ENCODE measurements at places on chromosomes 5 and 9. TPM values are rescaled to one million over a fixed set of nuclear protein-coding genes. Genes with fewer than 3 reads are reported as not detected.

GRCh38 chr5:170439223-170439943 lies 50.2 kb upstream of the KCNMB1 start:
- no peak for DNase-seq

GRCh38 chr5:57181154-57181553 lies 7.3 kb downstream of the GPBP1 start:
- DNase-seq: no peak

- DNase-seq: no peak
Measured at GRCh38 chr5:170307575-170308465, 10.2 kb upstream of the LCP2 start.

DNA sequence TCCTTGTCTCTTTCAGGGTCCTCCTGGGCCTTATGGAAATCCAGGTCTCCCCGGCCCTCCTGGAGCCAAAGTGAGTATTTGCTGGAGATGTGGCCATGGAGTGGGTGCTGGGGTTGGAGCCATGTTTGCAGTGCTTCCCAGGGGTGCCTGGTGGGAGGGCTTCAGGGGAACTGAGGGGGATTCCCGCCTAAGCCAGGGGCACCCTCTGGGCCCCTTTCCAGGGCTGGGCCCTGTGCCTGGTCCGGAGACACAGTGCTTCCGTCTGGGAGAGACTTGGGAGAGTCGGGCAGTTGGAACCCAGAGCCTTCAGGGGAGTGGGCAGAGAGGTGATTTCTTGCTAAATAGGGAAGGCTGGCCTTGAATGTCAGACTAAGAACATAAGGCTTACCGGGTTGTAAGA lies 27.7 kb downstream of the COL27A1 start:
- no peak for DNase-seq

- DNase-seq: no peak
Measured at GRCh38 chr9:126880947-126881332, 20.5 kb downstream of the ZBTB34 start.

DNA sequence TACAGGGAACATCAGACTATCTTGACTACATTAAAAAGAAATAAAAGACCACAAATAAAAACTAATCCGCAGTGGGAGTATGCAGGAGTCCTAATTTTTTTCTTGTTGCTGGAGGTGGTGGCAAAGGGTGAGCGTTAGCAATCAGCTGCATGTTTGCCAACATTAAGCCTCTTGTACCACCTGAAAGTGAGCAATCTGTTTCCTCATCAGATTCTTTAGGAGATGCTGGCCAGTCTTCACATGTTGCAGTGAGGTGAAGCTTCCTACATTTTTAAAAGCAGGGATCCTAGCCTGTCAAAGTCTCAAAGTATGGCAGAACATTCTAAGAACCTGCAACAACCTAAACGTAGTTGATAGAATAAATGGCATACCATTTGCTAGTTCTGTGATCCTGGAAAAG lies 162.2 kb upstream of the MEF2C start:
- no peak for DNase-seq

DNA sequence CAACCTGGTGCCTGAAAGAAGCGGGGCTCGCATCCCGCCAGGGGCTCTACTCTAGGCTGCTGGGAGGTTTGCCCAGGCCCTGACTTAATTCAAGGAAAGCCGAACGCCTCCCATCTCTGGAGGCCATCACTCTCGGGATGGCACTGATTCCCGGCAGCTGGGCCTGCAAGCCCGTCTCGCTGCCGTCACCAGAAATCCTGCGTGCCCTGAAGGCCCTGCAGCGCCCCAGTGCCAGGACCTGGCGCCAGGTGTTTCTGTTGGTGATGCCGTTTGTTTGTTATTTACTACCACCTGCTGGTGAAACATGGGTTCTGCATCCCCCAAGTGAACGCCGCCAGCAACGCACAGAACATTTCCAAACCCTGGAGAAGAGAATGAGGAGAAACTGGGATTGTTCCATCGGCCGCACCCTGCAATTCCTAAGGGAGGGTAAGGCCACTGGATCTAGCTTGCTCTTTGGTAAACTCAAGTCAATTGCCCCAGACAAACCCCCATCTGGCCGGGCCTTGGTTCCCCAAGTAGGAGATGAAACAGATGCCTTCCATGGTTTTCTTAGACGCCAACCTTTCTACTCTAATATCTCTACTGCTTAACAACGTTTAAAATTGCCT lies 77.9 kb downstream of the AK8 start:
- DNase-seq: peak; percentile 56

DNA sequence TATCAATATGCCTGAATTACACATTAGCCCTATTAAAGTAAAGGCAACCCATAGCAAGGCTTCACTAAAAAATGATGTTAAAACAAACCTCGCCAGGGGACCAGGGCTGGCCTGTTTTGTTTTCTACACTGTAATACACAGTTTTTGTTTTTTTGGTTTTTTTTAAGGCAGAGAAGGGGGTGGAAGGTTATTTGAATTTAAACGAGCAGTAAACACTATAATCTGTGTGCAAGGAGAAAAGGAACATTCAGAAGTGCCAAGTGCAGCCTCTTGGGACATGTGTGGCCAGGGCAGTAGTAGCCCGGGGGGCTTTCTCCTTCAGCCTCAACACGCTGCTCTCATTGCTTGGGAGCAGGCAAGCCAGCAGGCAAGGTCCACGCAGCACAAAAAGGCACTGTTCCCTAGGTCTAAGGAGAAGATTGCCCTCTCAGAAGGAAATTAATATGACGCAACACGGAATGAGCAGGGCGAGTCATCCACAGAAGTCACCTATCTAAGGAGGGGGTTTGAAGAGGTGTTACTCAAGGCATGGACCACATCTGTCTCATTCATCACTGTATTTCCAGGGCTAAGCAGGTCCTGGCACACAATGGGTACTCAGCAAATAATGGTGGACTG lies 16.2 kb downstream of the SIL1 start:
- DNase-seq: no peak

DNA sequence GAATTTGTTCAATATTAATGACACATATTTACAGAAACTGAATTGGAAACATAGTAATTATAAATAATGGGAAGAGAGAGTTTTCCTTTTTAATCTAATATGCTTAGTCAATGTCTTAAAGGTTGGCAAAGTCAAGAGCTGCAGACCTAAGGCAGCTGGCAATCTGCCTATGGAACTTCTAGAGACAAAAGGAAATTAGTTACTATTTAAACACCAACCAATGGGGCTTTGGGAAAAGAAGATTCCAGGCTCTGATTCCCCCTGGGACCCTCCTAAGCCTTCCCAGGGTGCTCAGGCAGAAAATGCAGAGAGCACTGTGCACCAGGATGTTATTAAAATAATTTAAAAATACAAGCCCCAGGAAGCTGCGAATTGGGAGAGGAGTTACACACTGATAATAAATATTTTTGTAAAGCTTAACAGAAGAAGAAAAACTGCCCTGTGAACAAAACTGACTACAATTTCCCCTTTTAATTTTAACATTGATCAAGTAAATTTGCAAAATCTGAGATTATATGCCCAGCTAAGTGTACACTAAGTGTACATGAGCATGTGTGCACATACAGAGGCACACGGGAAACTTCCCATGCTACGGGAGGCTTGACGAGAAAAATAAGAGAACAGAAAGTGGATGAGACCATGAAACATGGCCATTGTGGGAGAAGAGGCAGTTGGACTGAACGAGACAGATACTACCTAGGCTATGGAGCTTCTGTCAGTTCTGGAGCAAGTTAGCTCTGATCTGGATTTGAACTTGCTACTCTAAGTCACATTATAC lies 77.4 kb upstream of the ADAMTS16 start:
- no peak for DNase-seq

Gene PCDHGA4
- total RNA-seq: 0.34 TPM

Gene SYK
- 9.4 TPM for total RNA-seq

Gene LEAP2
- 4.7 TPM for total RNA-seq

Gene GPX3
- total RNA-seq: not detected

Gene SPATA31A3
- total RNA-seq: not detected

Gene ZDHHC11
- total RNA-seq: 16.4 TPM

Gene FAM219A
- total RNA-seq: 18.4 TPM
